ENCODE measurements at places on chromosomes 13 and 19.
A peak's percentile ranks its signal among the peaks of the same experiment; 100 is the strongest.

DNA sequence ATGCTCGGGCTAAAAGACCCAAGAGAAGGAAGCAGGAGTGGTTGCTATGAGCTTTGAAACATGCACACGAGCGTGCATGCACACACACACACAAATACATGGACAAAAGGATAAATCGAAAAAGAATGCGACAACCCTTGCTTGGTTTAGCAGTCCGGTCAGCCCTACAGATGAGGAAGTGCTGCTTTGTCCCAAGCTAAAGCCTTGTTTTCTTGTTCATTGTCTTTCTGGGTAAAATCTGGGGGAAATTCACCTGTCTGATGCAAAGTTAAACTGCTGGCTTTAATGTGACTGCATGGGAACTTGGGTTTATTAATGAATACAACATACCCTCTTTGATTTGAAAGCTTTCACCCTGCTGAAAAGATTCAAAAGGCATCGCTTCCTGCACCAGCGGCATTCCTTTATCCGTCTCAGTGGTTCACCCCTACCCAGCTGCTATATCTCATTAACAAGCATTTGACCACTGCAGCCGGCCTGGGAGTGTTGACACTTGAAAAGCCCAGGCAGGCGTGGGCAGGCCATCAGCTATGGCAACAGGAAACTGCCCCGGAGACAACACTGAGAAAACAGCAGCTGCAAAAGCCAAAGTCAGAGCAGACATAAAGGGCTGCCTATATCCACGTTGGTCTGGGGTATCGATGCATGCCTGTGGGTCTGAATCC lies 301.7 kb downstream of the NDFIP2 start:
- DNase-seq, result no peak

GRCh38 chr19:15159251-15159650 lies 41.5 kb downstream of the NOTCH3 start:
- DNase-seq, result no peak

- no peak for DNase-seq
Measured at GRCh38 chr19:5349041-5349440, 8.4 kb upstream of the PTPRS start.

- DNase-seq, result no peak
Measured at GRCh38 chr13:110258876-110259631, 47.9 kb downstream of the COL4A1 start.

- DNase-seq, result peak; percentile 72
Measured at GRCh38 chr19:40599331-40599901, 1.8 kb upstream of the LTBP4 start.

- DNase-seq, result no peak
Measured at GRCh38 chr13:99218126-99218525, 17.5 kb downstream of the UBAC2 start.

DNA sequence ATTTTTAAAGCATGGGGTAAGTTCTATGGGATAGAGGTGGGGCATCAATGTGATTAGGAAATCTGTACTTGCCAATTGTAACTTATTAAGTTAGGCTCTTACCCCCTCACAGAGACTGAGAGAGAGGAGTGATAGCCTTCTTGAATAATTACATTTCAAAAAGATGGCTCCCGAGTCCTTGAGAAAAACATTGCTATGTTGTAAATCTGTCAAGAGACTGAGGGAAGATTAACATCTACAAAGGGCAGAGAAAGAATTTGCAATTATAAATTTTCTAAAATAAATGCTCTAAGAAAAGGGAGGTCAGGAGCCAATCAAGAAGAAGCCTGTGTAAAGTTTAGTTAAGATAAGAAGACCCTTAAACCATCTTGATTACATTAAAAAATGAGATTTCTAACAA lies 1570.8 kb downstream of the OLFM4 start:
- DNase-seq, result no peak
